AG10803 (cell line): ENCODE measurements at places on chromosomes 6 and 20.
A peak's percentile ranks its signal among the peaks of the same experiment; 100 is the strongest.

DNA sequence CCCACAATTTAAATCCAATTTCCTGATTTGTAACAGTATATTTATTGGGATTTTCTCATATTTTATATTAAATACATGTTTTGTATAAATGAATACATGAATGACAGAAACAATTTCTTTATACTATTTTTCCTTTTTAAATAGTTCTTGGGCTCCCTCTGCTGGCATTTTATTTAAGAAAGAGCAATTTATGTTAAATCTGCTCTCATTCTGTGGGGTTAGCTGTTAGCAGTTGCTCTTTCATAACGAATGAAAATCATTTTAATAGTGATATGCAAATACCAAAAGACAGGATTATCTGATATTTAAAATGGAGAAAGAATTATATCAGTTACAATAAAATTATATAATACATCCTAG lies 118.3 kb downstream of the RALGAPA2 start:
- DNase-seq: peak; percentile 43

GRCh38 chr6:165805067-165805555 lies 142.1 kb upstream of the PDE10A start:
- no peak for DNase-seq

GRCh38 chr20:47063407-47063806 lies 168.8 kb downstream of the EYA2 start:
- no peak for DNase-seq

- DNase-seq: no peak
Observed at GRCh38 chr20:24778585-24779031, 170.5 kb upstream of the CST7 start.

- DNase-seq: no peak
Observed at GRCh38 chr6:56689663-56690062, 47.0 kb upstream of the DST start.

DNA sequence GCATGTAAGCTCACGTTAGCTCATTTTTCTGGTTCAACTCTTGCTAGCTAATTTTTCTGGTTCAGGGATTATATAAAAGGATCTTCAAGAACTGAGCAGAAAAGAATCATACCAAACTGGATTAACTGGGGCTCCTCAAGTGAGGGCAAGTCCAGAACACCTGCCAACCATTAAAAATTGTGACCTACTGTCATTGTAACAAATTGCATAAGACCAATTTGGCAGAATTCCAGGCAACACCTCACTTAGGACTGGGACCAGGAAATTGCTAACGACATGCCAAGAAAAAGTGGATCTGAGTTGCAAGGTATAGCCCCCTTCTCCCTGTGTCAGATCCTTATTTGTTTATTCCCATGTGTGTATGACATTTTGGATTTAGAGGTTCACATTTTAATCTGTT lies 216.6 kb downstream of the HIVEP2 start:
- no peak for DNase-seq

DNA sequence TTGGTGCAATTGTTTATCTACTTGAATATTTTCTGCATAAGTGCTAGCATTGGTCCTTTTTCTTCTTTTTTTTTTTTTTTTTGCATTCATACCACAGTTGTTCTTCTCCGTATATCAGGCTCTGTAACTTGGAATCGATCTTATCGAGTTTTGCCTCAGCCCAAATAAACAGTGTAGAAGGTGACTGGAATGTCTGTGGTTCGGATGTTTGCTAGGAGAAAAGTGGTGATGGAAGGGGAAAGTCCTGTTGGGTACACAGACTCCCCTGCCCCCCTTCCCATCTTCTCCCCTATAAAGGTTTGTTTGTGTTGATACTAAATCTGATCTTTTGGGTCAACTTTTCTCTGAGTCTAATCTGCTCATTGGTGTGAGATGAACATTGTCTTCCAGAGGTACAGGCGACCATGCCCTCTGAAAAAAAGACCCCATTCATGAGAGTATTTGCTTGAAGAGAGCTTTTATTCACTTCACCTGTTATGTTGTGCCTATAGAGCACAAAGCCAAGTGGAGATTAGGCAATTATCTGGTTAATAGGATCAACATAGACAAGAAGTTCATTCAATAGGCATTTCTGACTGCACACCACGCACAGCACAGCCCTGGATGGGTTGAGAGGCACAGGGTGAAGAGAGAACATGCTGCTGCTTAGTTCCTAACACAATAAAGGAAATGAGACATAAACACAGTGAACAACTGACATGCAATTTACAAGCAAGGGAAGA lies 620.0 kb downstream of the PKHD1 start:
- no peak for DNase-seq

DNA sequence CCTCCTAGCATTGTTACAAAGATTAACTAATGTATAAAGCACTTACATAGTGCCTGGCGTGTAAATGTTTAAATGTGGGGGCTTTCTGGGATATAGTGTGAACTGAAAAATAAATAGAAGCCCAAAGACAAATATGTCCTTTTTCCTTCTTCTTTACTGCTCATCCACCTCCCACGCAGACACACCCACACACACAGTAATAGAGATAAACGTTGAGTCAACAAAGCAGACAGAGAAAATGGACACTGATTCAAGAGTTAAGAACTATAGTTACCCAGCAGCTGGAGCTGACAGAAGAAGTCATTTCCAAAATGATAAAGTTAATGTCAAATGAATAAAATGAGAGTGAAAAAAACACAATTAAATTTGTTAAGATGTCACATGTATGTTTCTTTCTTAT lies 68.3 kb downstream of the FHL5 start:
- DNase-seq: no peak

- DNase-seq: no peak
Observed at GRCh38 chr6:56771189-56771588, 128.5 kb upstream of the DST start.

DNA sequence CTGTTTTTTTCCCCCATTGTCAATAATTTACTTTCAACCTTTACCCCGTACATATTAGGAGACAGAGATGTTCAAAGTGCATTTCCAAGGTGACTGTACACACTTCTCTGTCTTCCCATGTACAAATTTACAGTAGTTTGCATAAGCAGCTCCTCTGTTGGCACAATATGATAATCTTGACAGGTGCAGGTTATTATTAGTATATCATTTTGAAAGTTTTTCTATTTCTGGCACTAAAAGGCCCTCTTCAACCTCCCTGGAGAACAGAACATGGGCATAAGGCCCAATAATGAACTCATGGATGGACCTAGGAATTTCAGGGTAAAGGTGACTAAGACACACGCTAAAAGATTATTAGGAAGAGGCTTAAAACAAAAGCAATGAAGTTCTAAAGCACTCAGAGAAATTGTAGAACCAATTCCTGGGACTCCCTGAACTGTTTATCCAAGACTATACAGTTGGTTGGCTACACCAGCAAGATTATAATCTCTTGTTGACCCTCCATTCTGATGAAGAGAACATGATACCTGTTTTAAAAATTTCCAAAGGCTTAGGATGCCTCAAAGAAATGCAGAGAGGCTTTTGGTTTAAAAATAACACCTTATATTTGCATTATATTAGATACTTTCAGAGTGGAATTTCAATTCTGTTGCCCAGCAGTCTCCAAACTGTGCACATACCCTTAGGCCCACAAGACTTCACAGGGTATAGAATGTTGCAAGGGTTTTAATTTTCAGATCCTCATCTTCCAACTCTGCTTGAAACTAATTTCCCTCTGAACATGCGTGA lies 1.1 kb downstream of the AIG1 start:
- DNase-seq: no peak

- DNase-seq: no peak
Observed at GRCh38 chr20:39492223-39492797, 530.2 kb downstream of the DHX35 start.

DNA sequence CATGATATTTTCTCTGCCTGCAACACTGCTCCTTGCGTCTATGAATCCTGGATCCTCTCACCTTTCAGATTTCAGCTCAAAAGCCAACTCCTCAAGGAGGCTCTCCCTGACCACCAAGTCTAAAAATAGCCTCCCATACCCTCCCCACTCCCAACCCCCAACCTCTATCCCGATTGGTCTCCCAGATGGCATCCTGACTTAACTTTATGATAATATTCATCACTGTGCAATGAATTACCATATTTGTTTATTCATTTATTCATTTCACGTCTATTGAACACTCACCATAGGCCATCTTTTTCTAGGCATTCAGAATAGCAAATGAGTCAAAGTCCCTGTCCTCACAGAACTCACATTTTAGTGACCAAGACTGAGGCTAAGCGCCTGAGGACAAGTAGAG lies 42.6 kb upstream of the NFATC2 start:
- DNase-seq: no peak
